ENCODE measurements at places on chromosomes 1 and 21.

DNA sequence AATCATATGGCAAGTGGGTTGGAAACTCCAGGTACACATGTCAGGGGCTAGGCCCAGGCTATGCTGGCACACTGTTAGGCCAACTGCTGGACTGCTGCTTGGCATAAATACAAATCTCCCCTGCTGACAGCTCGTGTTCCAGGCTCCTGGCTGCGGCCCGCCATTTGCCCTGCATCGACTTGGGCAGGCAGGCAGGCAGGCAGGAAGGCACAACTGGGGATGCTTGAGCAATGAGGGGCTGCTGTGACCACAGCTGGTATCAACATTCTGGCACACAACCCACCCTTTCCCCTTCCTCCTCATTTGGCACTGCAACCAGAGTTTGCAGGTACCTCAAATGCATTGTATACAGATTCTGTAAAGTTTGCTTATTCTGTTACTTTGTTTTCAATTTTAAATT is 53.2 kb downstream of the SAMSN1 start:
- no peak for DNase-seq

DNA sequence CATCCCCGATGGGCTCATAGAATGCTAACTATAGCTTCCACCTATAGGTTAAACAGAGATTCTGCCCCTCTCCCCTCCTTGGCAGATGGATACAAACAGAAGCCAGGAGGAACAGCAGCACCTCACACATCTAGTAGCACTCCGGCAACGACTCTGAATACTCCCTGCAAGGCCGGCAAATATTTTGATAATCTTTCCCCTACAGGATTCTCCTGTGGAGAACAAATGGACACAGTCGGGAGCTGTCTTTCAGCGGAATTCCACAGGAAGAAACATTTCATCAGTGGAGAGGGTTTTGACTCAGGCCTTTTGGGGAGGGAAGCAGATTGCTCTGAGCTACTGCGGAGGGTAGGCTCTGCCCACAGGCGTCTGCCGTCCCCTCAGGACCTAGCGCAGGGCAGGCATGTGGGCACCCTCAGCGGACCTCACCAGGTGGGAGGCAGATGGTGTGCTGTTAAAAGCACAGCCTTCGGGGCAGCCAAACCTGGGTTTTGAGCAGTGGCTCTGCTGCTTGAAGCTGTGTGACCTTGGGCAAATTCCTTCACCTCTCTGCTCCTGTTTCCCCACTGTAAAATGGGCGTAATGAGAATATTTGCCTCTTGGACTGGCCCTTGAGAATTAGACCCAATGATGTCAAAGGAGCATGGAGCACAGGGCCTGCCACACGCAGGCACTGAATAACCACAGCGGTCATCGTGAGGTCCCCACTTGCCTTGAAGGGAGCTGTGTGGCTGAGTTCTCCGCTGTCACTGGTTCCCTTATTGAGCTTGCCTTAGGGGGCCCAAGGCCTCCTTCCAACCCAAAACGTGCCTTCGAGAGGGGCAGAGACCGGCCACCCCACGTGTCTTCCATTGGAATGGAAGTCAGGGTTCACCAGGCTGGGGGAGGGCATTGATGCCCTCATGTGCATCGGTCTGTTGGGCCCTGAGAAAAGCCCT is 19.2 kb upstream of the BCAR3 start:
- DNase-seq: no peak

DNA sequence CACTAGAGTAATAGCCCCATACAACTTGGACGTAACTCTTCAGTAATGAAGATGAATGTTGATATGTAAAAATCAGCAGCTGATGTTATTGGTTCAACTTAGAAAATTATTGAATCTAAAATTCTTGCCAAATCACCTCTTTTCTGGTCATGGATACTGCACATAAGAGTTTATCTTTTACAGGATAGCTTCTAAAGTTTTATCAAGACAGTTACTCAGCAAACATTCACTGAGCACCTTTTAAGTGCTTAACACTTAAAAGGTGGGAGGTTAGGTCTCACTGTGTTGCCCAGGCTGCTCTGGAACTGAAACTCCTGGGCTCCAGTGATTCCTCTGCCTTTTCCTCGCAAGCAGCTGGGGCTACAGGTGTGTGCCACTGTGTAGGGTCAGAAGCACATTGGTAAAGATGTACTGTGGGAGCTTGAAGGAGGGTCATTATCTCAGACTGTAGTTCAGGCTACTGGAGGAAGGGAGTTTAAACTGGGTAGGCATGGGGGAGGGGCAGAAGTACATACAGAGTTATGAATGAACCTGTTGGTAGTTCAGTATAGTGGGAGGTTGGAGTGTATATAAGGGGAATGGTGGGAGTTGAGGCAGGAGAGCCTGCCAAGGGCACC is 2.0 kb downstream of the MPZL1 start:
- no peak for DNase-seq

GRCh38 chr1:110749960-110750359 is 75.2 kb upstream of the KCNA3 start:
- no peak for DNase-seq

GRCh38 chr1:34976384-34977209 is 8.6 kb downstream of the TMEM35B start:
- DNase-seq: no peak
